Fibroblast of the aortic adventitia (primary cell): ENCODE measurements at places on chromosomes 1 and 21. TPM values are rescaled to one million over a fixed set of nuclear protein-coding genes. Genes with fewer than 3 reads are reported as not detected.

- no peak for DNase-seq
Measured at GRCh38 chr1:193703121-193703520, 516.7 kb upstream of the B3GALT2 start.

DNA sequence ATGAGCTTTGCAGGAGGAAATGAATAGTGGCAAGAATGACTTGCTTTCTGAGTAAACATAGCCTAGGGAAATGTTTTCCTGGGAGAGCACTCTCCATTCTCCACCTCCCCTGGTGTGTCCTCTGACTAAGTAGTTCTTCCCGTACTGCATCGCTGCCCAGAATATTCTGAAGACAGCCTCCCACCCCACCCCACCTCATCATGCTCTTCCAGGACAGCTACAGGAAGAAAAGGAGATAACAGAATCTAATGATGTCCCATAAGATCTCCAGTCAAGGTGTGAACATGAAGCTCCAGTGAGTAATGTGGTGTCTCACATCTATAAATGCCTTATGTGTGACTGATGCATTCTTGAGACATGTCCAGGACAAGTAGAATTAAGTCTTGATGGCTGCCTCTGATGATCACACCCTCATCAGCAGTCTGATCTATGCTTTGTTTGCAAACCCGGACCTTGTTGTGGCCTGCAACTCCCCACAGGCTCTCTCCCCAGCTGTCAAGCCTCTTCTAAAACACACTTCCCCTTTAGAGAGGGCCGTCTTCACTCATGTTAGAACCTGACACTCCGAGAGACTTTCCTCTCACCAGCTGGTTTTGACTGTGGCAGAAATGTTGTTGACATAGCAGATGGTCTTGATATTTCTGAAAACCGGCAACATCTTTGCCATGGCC is 183.0 kb downstream of the CYYR1 start:
- peak; percentile 27 for DNase-seq

- peak; percentile 94 for DNase-seq
Measured at GRCh38 chr1:36187800-36188593, 32.0 kb downstream of the MAP7D1 start.

DNA sequence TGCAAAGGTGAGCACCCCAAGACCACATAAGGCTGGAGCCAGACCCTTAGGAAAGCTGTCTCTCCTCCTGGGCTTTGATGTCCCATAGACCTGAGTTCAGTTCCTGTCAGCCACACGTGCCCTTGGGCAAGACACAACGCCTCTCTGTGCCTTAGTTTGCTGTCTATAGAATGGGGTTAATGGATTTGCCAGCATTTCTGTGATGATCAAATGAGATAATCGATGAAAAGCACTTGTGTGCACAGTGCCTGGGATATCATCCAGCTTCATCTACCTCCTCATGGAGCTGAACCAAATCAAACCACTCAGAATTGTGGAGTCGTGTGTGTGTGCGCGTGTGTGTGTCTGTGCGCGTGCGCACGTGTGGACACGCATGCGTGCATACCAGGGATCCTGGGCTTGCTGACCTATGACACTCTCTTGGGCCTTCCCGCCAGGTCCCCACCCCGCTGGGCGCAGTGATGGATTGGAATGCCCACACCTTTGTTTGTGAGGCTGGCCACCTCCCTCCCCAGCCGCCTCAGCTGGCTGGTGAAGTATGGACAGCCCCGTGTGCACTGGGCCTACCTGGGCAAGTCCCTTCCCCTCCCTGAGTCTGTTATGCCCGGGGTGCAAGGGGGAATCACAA is 5.2 kb downstream of the TTC22 start:
- DNase-seq, result no peak

- DNase-seq, result peak; percentile 94
Measured at GRCh38 chr21:25670726-25671125, 31.7 kb downstream of the JAM2 start.

KCNJ9 gene
- total RNA-seq, result 0.08 TPM in 1 of 2 replicates, not detected in the other

DNA sequence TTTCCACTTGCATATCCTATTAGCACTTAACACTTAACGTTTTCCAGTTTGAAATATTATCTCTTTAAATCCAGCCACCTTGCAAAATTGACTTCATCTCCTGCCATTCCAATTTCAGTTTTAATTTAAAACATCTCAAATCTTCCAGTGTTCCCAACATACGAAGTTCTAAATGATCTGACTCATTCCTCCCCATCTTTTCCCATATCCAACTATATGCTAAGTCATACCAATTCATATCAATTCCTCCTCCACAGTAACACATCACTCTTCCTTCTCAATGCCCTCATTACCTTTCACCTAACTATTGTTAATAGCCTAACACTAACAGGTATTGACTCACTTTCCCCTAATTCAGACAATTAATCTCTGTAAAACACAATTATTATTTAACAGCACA is 2.8 kb downstream of the PSMA5 start:
- no peak for DNase-seq

SPRR3 gene
- not detected in 2 replicates for total RNA-seq

DNA sequence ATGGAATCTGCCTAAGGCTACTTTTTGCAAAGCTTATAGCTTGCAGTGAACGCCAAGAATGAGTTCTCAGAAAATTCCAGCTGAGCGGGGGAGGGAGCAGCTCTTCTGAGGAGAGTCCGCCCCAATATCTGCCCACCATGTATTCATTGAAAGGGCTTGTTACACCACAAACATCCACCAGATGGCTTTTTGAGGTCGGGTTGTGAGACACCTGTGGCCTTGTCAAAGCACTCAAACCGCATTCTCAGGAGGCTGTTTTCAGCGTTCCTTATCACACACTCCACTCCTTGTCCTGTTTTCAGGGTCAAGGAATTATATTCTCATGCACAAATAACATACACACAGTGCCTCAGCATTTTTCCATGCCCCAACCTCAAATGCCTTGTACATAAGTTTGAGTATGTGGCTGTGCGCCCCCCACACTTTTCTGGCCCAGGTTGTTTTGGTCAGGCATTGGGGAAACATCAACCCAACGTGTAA is 3.9 kb upstream of the C4BPB start:
- peak; percentile 59 for DNase-seq

SPRR2G gene
- not detected in 2 replicates for total RNA-seq
